ENCODE measurements at places on chromosomes 12 and 14.

DNA sequence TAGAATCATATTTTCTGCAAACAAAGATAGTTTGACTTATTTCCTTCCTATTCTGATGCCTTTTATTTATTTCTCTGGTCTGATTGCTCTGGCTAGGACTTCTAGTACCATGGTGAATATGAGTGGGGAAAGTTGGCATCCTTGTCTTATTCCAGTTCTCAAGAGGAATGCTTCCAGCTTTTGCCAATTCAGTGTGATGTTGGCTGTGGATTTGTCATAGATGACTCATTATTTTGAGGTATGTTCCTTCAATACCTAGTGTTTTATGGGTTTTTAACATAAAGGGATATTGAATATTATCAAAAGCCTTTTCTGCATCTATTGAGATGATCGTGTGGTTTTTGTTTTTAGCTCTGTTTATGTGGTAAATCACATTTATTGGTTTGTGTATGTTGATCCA, 139.4 kb upstream of the CNTN1 start:
- DNase-seq: no peak

GRCh38 chr14:72801381-72801812, 92.5 kb downstream of the DPF3 start:
- no peak for DNase-seq

DNA sequence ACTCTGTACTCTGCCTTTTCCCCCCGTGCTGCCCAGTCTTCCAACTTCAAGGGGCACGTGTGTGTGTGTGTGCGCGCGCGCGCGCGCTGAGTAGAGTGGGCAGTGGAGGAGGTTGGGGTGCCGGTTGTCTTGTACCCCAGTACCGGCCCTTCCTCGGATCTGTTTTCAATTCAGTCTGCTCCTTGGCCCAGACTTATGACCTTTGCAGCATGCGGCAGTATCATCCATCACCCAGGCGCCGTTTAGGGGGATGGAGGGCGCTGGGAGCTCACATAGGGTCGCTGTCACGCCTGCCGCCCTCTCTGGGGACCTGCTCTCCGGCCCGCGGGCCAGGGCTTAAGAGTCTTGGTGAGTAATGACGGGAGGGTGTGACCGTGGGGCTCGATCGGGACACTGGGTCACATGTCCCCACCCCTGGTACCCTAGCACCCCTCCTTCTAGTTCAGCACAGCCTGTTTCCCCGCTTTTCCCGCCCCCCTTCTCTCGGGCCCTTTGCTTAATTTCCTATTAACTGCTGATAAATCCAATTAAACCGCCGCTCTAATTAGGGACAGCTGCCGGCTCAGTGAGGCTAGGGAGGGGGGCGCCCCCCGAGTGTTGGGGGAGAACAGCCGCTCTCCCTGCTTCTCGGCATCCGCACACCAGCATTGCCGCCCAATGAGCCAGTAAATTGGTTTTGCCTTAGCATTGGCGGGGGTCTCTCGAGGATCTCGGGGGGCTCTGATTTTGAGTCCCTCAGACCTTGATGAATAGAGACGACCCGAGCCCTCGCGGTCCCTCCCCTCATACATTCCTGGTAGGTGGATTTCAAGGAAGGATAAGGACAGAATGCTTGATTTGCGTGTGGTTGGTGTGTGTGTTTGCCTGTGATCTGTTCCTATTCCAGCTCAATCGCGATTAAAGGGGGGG, 9.3 kb downstream of the STAC3 start:
- DNase-seq: no peak

- no peak for DNase-seq
Measured at GRCh38 chr12:121568971-121569751, 11.7 kb downstream of the KDM2B start.

GRCh38 chr14:97977651-97978261, 1180.6 kb downstream of the VRK1 start:
- DNase-seq: peak; percentile 68

DNA sequence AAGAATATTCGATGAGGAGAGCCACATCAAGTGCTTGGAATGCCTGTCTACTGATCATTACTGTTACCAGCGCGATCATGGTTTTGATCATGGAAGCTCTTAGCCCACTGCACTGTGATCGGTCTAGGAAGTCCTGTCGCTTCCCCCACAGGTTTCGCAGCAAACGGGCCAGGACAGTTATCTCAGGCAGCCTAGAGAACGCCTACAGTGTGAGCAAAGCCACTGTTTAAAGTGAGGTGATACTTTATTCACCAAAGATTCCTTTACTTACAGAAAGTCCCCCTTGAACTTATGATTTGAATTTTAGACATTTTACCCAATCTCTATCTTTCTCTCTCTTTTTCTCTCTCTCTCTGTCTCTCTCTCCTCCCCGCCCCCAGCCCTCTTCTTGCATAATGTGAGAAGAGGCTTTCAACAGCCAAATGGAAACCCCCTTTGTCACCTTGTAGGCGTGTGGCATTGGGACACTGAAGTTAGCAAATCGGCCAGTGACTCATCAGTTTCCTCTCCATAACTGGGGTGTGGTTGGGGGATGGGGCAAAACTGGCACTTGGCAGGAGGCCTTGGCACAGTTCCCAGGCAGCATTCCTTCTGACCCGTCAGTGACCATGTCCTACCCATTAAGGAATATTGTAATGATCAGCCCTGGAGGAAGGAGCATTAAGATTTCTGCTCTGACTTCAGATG, 214.8 kb downstream of the CHST11 start:
- peak; percentile 87 for DNase-seq

- no peak for DNase-seq
Measured at GRCh38 chr12:89947437-89948270, 239.0 kb upstream of the ATP2B1 start.

GRCh38 chr12:6444704-6445688, at the start of gene CD27:
Gene CD27, plus strand, starts transcription at chr12:6444955. Its CDS starts 141 bp downstream, at chr12:6445096.
- DNase-seq: no peak

Measured in T-helper 2 cell treated with Interferon-gamma antibody and Interleukin-4, amounts not matched to agents 5 μg/mL and 100 μg/mL, for 36 hours (primary cell).